ENCODE measurements at places on chromosomes 6 and 20. TPM values are rescaled to one million over a fixed set of nuclear protein-coding genes. Genes with fewer than 3 reads are reported as not detected.

GRCh38 chr6:144469144-144469575, 184.0 kb downstream of the UTRN start:
- no peaks in the 10 kb centered on the region for H3K4me1 ChIP-seq
- no peak overlapping the region for H3K27ac ChIP-seq
- no peaks in the 10 kb centered on the region for H3K27me3 ChIP-seq

DNA sequence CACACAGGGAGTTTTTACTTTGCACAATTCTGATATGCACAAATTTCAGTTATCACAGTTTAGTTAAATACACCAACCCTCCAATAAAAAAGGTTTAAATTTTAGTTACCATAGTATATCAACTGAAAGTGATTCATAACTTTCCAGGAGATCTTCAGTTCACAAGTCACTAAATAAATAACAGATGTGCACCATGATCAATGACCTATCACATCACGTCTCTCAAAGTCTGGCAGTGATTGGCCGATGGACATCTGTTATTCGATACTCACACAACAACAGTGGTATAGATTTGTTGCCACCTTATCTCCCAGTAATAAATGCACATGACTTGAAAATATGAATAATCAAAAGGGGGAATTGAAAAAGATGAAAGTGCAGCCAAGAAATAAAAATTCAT, 66.8 kb upstream of the PTCHD4 start:
- H3K4me3 ChIP-seq = no peak overlapping the region
- DNase-seq = no peak
- no peaks in the 10 kb centered on the region for H3K27me3 ChIP-seq
- no peak overlapping the region for H3K27ac ChIP-seq

- peaks cover 7% of the 10 kb centered on the region for H3K4me1 ChIP-seq
- H3K27ac ChIP-seq = no peak overlapping the region
- no peak for DNase-seq
- H3K4me3 ChIP-seq = no peak overlapping the region
These were observed 9.0 kb upstream of the HINT3 start for GRCh38 chr6:125947615-125948014.

DNA sequence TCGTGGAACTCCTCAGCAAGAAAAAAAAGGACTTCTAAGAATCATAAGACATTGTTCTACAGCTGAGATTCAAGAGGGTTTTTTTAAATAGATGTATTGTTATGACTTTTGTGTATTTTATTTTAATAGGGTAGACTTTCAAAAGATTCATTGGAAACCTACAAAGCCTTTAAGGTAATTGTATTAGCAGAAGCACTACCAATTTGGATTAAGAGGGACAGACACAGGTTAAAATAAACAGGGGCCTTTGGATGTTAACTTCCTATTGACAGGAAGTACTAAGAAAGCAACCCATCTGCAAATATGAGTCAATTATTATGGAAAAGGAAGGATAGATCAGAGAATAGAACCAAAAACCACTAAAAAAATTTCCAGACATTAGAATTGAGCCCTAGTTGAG, 153.5 kb downstream of the HDGFL1 start:
- H3K36me3 ChIP-seq = no peaks in the 10 kb centered on the region
- H3K27me3 ChIP-seq = no peaks in the 10 kb centered on the region
- DNase-seq = no peak
- no peak overlapping the region for H3K27ac ChIP-seq

DNA sequence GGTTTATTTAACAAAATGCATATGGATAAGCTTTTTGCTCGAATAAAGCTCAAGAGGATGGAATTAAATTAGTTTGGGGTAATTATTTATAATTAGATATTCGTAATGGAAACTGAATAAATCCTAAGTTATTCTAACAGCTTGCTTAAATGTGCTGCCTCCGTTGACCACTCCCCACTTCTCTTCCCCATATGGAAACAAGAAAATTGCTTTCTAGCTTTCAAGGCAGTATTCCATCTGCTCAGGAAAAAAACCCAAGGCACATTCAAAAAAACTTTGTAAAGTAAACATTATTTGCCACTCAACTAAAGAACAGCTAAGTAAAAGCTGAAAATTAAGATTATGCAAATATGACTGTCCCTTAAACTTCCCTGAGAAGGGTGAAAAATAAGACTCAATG, 369.2 kb downstream of the HAO1 start:
- H3K36me3 ChIP-seq = no peaks in the 10 kb centered on the region
- no peaks in the 10 kb centered on the region for H3K27me3 ChIP-seq
- no peak overlapping the region for H3K4me3 ChIP-seq
- no peaks in the 10 kb centered on the region for H3K4me1 ChIP-seq
- DNase-seq = no peak

DNA sequence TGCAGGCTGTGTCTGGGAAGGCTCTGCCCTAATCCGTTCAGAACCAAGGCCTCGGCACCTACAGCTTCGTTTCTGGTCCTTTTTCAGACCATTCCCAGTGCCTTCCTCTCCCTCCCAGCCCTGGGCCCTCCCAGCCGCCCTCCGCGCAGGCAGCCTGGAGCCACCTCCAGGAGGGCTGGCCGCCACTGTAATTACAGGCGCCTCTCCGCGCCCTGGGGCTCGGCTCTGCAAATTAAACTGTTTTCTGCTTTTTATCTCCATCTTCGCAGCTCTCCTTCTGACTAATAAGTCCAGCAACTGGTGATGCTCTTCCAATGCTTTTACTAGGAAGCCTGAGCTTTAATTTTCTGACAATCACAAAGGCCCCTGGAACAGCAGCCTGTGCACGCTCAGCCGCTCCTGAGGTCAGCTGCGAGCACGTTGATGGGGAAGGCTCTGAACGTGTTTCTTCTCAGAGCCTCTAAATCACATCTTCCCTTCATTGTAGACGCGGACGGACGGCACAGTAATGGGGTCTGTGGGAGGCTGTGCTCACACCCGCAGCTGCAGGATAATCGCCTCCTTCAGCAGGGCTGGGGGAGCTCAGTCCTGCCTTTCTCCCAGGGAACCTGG, 194.6 kb downstream of the DLL1 start:
- no peaks in the 10 kb centered on the region for H3K4me1 ChIP-seq
- DNase-seq = peak; percentile 58
- H3K4me3 ChIP-seq = no peak overlapping the region
- H3K27ac ChIP-seq = peak overlapping the region; percentile 32
- H3K27me3 ChIP-seq = no peaks in the 10 kb centered on the region
- H3K36me3 ChIP-seq = no peaks in the 10 kb centered on the region

DNA sequence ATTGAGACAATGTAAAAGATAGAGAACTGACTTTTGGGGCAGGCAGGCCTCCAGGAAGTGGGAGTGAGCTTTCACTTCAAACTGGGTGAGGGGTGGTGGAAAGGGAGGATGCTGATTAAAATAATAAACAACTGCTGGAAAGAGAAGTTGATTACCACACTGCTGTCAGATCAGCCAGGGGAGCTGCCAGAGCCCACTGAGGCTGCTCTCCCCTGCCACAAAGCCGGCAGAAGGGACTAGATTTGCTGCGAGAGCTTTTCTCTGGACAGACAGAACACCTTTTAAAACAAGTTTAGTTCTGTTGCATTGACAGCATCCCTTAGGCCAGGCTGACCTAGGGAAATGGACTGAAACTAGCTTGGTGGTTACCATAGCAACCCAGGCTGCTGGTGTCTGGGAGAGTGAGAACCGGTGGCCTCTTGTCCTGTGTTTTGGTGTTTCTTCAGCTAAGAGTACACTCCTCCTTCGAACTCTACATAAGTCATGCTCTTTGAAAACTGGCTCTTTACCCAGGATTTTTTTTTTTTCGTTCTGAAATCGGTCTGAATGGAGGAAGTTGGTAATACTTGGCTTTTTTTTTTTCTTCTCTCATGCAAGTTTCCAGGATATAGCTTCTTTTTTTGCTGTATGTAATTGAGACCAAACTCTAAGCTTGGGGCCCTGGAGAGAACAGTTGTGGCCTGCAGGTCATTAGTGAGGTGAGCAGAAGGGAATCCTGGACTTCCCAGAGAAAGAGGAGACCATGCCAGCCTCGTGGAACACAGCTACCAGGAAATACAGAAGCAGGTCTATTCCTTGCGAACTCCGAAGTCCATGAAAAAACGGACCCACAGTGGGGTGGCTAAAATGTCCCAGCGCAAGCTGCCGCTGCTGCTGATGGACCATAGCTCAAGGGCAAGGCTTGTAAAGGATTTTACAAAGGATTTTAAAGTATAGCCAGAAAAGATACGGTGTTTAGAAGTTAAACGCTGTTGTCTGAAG, 374.4 kb downstream of the UTRN start:
- H3K27ac ChIP-seq = no peak overlapping the region
- no peak for DNase-seq
- H3K36me3 ChIP-seq = no peaks in the 10 kb centered on the region
- H3K4me3 ChIP-seq = no peak overlapping the region
- H3K4me1 ChIP-seq = no peaks in the 10 kb centered on the region

GRCh38 chr20:8372824-8373380, 240.8 kb downstream of the PLCB1 start:
- no peak for DNase-seq
- no peaks in the 10 kb centered on the region for H3K4me1 ChIP-seq
- no peak overlapping the region for H3K4me3 ChIP-seq
- no peak overlapping the region for H3K27ac ChIP-seq

Gene FAM83C
- not detected for total RNA-seq
